Epithelial cell of proximal tubule (primary cell): ENCODE measurements at places on chromosomes 13 and 19.

DNA sequence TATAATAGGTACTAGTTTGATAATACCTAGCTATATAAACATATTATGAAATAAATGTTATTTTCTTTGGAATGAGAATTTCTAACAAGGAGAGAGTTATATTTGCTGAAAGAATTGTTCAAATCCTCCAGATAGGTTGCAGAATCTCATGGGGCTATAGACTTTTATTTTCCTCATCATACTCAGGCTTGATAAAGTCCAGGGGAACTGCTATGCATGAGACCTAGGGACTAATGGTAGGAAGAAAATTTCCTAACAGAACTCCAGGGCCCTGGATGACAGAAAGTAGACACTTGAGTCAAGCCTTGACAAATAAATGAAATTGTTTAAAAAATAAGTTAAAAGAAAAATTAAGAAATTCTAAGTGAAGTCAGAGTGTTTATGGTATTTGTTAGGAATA is 138.5 kb upstream of the DACH1 start:
- no peak for DNase-seq

- peak; percentile 59 for DNase-seq
Measured at GRCh38 chr13:34019870-34020269, 201.9 kb downstream of the RFC3 start.

- no peak for DNase-seq
Measured at GRCh38 chr19:30842926-30843325, 470.7 kb downstream of the ZNF536 start.

DNA sequence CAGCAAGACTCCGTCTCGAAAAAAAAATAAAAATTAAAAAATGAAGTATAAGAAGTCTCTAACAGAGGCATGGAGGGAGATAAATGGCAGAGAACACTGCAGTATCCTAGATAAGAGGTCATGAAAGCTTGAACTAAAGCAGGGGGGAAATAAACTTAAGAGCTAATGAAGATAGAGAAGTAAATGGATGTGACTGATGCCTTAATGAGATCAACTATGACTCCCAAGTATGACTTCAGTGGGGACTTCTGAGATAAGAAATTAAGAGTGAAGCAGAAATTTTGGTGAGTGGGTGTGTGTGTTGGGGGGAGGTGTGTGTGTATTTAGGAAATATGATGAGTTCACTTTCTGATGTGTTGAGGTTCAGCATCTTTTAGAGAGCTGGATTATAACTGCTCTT is 55.1 kb downstream of the DIAPH3 start:
- DNase-seq = no peak
